NCI-H1417 (cell line): ENCODE measurements at places on chromosomes 1 and 21.

DNA sequence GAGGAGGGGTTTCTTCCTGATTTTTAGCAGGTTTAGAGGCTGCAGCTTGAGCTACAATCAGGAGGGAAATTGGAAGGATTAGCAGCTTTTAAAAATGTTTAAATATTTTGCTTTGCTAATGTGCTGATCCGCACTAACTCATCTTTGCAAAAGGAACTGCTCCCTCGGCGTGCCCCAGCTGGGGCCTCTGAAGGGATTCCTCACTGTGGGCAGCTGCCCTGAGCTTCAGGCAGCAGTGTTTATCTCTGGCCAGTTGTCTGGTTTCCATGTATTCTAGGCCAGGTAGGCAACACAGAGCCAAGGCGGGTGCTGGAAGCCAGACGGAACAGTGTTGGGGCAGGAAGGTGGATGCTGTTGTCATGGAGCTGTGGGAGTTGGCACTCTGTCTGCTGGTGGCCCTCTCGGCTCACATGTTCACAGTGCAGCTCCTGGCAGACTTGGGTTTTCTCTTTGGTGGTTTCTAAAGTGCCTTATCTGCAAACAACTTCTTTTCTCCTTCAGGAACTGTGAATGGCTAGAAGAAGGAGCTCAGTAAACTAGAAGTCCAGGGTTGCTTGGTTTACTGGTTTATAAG, 18.9 kb downstream of the NECAP2 start:
- DNase-seq, result no peak

DNA sequence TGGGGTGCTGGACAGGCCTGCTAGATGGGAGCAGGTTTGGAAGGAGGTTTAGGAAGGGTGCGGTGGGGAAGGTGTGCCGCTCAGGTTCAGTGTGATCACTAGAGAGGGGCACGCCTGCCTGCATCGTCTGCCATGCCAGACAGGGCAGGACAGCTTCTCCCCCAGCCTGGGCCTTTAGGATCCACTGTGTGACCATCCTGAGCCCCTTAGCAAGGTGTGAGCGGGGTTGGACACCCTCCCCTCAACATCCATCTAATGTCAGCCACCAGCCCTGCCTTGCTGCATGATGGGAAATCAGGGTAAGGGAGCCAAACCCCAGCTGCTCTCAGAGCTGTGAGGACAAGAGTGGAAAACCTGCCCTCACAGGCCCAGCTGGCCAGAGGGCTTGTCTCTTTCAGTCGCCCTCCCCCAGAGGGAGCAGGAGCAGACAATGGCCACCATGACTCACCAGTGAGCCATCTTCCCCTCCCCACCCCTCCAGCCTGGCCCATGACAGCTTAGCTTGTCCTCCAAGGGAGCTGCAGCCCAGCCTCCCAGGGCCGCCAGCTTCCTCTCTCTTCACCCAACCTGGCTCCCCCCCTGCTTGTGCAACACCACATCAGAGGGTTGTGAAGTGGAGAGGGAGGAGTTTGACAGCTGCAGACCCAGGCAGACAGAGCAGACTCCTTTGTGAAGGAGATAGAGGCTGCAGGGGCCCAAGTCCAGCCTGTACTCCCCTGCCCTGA, 37.0 kb downstream of the NUAK2 start:
- DNase-seq, result peak; percentile 93

DNA sequence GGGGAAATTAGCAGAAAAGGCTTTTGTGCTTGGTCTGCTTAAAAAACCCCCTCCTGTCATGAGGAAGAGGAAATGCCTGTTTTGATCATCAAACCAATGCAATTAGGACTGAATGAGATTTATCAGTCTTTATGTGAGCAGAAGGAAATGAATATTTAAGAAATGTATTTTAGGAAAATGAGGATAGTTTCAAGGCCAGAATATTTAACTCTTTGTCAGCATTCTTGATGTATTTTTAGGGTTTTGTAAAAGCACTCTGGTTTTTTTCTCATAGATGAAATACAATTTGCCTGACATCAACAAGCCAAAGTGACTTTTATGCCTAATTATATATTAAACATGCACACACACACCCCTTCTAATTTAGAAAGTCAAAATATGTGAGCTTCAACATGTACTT, 213.8 kb downstream of the GRIK1 start:
- no peak for DNase-seq

DNA sequence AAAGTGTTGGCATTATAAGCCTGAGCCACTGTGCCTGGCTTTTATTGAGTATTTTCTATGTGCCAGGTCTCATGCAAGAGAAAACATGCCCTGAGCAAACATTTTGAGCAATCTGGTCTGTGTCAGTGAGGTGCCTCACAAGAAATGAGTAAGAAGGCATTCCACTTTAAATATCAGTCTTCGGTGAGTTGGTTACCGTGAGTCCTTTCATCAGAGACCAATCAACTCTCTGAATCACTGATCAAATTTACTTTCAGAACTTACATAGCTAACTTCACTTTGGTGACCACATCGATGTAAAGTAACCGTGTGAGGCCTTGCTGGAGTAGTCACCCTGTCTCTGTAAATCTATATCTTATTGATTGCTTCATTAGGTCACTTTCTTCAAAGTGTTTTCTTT, 14.3 kb upstream of the DDX59 start:
- DNase-seq, result no peak

- DNase-seq, result no peak
Measured at GRCh38 chr1:3477241-3477995, 23.0 kb downstream of the ARHGEF16 start.

- DNase-seq, result peak; percentile 40
Measured at GRCh38 chr1:30111431-30111830, 612.0 kb downstream of the MATN1 start.

DNA sequence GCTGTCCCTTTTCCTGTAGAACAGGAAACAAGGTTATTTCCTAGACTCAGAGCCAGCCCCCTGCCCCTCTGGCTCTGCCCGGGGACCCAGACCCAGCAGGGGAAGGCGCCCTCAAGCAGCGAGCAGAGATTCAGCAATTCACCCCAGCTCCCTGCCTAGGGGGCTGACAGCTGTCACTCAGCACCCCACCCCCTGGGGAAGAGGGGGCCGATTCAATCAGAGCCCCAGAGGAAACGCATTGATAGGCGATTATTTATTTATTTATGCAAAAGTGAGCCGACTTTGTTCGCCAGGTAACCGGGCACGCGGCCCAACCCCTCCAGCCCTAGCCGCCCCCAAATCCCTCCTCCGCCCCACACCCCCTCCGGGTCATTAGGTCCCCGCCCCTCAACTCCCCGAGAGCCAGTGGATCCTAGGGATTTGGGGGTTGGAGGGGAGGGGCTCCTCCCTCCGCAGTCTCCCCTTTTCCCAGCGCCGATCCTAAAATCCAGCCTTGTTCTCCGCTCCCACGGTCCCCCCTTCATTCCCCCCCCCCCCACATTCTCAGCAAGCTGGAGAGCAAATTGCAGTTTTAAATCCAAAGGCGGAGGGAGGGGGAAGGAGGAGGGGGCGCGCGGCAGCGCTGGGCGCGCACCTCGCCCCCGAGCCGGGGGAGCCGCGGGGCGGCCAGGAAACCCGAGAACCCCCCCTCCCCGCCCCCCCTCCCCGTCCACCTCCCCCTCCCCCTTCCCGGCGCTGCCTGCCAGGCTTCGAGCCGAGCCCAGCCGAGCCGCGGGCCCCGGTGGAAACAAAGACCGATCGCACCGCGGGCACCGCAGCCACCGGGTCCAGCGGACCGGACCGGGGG, 1.3 kb downstream of the AHDC1 start:
- DNase-seq, result peak; percentile 26

GRCh38 chr1:161013488-161014230, 7.3 kb downstream of the F11R start:
- DNase-seq, result no peak

GRCh38 chr1:116230712-116231111, 119.5 kb downstream of the MAB21L3 start:
- no peak for DNase-seq

DNA sequence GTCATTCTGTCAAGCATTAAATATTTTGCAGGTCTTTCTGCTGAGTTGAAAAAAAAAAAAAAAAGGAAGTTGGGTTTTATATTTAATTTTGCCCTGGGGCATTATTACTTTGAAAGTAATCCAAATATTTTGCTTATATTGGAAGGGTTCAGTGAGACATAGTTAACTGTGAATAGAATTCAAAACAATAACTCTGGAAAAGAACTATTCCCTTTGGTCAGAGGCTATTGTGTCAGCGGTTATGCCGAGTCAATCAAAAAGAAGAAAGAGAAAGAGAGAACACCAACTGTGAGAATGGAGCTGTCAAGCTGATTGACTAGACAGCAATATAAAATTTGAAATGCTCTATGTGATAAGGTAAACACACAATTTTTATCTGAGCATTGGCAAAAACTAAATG, 761.7 kb downstream of the ADGRL2 start:
- peak; percentile 53 for DNase-seq

GRCh38 chr1:110070671-110071242, at the start of gene ALX3:
TSS of gene ALX3 (minus strand) at chr1:110070672. CDS start at chr1:110070612, 60 bp downstream.
- no peak for DNase-seq

DNA sequence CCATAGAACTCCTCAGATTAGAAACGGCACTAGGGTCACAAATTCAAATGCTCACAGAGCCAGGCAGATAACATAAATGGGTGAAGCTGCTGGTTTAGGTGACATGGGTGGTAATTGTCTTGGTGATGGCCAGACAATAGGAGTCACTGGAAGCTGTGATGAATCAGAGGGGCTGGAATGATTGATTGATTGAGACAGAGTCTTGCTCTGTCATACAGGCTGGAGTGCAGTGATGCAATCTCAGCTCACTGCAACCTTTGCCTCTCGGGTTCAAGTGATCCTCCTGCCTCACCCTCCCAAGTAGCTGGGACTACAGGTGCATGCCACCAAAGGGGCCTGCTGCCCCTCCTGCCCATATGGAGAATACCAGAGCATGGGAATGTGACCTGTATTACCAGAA, 63.0 kb downstream of the HIVEP3 start:
- no peak for DNase-seq

GRCh38 chr1:110752941-110753725, 78.4 kb upstream of the KCNA3 start:
- no peak for DNase-seq

- no peak for DNase-seq
Measured at GRCh38 chr1:233443040-233443760, 115.7 kb downstream of the MAP3K21 start.

- no peak for DNase-seq
Measured at GRCh38 chr1:181173761-181174447, 85.4 kb downstream of the IER5 start.

DNA sequence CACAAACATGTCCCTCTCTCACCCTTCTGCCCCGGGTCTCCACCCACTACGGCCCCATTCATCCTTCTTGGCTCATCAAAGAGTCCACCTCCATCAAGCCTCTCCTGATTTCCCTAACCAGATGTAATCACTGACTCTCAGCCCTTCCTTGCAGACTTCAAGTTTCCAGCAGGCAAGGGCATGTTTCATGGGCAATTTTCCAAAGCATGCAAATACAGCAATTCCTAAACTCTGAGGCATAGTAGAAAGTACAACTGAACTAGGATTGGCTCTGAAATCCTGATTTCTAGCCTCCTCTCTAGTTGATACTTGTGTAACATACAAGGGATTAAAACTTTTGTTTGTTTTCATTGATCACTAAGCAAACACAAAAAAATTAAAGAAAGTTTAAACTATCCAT, 109.1 kb upstream of the GADD45A start:
- no peak for DNase-seq

DNA sequence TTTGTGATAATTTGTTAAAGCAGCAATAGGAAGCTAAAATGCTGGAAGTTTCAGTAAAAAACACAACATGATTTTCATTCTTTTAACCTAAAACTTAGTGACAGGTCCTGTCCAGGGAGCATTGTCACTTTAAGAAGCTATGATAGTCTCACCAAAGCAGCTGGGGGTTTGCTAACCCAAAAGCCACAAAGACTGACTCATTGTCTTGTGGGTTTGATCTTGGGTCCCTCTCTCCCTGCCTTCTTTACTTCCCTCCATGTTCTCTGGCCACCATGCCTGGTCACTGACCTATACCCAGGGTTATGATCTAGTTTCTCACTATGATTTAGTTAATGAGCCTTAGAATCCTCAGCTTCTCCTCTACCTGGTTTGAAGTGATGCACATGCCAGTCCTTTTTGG, 213.5 kb upstream of the PTGFR start:
- no peak for DNase-seq

DNA sequence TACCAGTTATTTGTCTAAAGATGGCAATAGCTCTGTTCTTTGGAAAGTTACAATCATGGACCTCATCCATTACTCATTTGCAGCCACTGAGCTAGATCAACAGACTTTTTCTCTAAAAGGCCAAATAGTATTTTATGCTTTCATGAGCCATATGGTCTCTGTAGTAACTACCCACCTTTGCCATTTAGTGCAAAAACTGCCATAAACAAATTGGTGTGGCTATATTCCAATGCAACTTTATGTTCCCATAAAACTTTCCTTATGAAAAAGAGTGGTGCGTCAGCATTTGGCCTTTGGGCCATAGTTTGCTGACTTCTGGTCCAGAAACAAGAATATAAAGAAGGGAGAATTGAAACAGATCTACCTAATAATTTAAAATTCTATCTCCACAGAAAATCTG, 20.1 kb upstream of the KCTD3 start:
- DNase-seq, result no peak

- DNase-seq, result no peak
Measured at GRCh38 chr1:59243978-59244377, 52.9 kb upstream of the FGGY start.

DNA sequence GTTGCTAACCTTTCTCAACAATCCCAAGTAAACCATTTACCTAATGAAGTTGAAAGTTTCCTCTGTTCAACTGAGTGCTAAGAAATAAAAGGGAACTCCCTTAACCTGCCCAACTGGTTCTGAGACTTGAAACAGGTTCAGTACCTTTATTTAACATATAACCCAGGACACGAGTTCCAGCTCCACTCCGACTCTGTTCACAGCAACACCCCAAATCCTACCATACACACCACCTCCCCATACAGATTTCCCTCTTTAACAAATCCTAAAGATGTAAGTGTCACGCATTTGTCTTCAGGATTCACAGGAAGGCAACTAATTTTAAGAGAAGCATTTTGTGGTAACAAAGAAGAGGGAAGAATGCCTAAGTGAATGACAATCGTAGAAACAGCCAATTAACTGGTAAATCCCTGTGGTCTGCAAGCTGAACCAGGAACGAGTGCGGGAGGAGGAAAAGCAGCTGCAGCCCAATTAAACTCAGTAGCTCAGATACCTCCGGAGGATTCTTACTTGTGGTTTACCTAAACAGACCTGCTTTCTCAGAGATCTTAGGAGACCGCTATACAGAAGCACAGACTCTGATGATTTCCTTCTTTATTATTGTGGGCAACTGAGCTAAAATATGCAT, 134.5 kb upstream of the MAGI3 start:
- no peak for DNase-seq
